ENCODE measurements at places on chromosomes 1 and 21.
A peak's percentile ranks its signal among the peaks of the same experiment; 100 is the strongest.

DNA sequence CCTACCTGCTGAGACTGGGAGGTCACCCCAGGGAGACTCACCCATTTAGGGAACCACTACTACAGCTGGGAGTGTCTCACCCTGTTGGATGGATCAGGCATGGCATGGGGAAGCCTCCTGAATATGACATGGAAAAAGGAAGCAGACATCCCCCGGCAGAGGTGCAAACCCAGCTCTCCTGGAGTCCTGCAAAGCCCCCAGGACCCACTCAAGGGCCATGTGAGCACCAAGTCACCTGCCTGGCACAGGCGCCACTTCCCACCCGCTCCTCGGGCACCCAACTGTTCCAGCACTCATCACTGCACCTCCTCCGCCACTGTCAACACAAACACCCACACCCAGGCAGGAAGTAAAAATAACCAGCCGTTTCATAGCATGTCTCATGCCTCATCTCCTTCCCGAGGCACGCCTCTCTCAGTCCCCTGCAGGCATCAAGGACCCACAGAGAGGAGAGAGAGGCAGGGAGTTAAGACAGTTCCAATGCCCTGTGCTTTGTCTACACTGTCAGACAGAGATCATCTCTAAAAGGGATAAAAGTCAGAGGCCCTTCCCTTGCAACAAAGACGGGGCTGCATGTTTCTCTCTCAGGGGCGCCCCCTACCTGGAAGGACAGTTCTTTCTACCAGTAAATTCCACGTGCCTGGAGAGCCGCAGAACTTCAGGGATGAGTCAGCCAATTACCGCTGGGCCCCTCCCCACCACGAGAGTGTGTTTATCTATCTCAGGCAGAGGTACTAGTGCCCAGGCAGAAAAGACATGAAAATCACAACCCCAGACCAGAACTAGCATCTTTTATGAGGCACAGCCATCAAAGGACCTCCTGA, 150.1 kb upstream of the SOD1 start:
- no peak for DNase-seq

DNA sequence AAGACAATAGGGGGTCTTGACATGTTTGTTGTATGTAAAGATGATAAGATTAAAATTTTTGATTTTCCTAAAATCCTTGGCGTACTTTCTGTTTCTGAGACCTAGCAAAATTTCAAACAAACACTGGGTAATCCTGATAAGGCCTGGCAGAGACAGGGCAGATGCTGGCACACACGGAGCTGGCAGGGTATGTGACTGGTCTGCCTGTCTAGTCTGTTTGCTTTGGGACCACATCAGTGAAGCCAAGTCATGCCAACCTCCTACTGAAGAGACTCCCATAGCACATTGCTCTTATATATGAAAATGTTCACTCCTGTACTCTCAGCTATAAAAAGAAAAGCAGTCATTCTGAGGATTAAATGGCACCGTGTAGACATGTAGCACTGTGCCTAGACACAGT, 14.1 kb downstream of the TOR3A start:
- no peak for DNase-seq

DNA sequence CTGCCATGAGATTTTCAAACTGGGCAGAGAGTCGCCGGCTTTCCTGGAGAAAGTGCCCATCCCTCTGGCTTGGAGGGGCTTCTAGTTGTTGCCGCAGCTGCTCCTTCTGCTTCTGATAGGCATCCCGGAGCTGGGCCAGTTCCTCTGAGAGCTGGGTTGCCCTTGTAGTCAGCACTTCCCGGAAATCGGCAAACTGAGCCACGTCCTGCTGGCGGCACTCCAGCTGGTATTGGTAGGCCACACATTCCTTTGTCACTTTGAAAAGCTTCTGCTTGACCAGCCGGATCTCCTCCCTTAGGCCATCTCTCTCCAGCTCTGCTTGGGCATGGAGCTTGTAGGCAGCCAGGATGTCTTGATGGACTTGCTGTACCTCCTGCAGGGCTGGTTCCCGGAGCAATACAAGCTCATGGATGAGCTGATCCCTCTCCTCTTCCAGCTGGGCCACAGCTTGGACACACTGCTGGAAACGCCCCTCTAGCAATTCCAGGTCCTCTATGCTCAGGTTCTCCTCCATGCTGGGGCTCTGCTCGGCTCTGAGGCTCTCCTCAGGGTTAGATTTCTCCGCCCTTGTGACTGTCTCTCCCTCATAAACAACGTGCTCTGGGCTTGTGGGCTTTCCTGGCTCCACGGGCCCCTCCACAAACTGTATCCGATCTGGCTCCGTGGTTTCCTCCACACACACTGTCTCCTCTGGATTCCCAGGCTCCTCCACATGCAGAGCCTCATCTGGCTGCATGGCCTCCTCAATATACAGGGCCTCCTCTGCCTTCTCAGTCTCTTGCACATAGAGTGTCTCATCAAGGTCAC, 7.3 kb downstream of the SYNC start:
- DNase-seq, result peak; percentile 74

DNA sequence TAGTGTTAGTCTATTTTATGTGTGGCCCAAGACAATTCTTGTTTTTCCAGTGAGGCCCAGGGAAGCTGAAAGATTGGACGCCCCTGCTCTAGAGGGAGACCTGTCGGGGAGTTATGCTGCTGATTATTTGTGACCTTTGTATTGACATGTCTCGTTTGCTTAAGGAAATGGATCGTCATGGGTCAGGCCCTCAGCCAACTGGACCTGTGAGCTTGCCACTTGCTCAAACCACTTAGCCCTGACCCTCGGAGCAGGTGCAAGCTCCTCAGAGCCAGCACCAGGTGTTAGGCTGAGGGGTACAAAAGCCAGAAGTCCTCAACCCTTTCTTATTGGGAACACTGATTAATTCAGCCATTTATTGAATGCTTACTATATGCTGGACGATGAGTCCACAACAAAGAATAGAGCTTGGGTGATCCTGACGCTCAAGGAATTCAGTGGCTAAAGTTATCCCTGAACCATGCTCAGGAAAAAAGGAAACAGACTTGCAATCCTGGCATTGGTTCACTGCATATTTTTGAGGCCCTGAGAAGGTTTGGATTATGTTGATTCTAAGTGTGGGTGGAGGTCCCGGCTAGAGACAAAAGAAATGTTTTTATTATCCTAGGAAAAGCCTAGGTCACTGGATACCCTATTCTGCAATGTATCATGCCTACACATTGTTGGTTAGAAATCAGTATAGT, 19.0 kb downstream of the TGFB2 start:
- DNase-seq, result no peak

GRCh38 chr1:170533298-170533697, 1.3 kb downstream of the GORAB start:
- DNase-seq, result no peak

DNA sequence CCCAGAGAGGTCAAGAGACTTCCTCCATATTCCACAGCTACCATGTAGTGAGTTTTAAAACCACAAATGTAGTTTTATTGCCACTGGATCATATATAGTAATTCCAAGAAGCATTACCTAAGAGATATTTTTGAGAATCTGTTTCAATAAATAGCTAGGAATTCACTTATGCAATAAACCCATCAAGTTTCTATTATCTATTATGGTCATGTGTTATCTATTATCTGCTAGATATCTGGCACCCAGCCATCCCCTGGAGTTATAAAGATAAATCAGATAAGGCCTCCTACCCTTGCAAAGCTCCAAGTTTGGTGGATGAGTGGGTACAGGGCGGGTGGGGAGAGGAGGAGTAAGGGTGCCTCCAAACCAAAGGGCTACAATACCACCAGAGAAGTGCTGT, 10.3 kb upstream of the VWA5B1 start:
- DNase-seq, result no peak

DNA sequence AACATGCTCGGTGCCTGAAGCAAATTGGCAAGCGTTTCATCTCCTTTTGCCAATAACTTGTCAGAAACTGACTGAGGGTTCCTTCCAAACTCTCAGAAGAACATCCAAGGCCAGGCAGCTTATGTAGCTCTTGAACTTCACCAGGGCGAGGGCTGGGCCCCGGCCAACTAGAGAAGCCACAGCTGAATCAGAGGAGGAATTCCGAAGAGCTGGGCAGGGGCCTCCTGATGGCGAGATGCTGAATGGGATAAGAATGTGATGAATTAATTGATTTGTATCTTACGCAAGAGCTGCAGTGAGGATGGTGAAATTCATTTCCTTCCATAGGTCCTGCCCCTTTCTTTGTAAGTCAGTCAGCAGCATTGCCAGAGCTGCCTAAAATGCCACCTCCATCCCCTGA, 345.8 kb downstream of the KIF26B start:
- no peak for DNase-seq

DNA sequence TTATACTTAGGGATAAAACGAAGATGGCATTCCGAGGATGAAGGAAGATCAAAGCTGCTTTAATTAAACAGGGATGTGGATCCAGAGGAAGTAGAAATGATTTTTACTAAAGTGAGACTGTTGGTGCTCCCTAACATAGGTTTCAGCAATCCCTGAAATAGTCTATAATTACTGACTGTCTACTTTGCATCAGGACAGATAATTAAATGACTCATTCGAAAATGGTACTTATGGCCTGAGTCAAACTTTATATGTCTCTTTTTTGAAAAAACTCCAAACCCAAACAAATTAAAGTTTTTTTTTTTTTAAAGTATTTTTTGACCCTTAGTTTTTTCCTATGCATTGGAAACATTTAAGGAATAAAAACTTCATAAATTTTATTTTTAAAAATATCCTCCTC, 90.3 kb downstream of the LYST start:
- no peak for DNase-seq

GRCh38 chr21:41929248-41929647, 24.6 kb downstream of the C2CD2 start:
- no peak for DNase-seq

DNA sequence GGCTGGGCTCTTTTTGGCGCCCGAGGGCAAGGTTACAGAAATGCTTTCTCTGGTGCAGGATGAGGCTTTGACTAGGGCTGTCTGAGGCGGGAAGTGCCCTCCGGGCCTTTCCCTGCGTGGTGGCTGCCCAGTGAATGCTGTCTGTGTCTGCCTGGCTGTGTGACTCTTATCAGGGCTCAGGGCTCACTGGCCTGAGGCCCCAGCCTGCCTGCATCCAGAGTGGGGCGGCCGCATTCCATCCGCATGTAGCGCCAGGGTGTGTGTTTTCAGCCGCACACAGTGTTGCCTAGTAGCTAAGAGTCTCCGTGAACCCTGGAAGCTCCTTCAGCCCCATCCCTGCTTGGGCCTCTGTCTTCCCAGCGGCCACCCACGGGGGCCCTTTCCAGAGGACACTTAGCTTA, 59.1 kb downstream of the FAAP20 start:
- DNase-seq, result no peak

DNA sequence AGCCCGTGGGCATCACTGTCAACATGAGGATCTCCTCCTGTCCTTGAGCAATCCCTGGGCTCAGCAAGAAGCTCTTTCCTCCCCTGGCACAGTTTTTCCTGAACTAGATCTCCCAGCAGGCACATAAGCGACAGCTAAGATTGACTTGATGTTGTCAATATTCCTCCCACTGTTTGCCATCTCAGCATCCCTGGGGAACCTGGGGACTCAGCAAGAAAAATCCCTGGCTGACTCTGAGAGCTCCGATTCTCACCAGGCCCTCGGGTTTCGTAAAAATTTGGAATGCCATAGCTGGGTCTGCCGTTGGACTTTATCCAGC, 687.2 kb downstream of the MATN1 start:
- DNase-seq, result peak; percentile 37

DNA sequence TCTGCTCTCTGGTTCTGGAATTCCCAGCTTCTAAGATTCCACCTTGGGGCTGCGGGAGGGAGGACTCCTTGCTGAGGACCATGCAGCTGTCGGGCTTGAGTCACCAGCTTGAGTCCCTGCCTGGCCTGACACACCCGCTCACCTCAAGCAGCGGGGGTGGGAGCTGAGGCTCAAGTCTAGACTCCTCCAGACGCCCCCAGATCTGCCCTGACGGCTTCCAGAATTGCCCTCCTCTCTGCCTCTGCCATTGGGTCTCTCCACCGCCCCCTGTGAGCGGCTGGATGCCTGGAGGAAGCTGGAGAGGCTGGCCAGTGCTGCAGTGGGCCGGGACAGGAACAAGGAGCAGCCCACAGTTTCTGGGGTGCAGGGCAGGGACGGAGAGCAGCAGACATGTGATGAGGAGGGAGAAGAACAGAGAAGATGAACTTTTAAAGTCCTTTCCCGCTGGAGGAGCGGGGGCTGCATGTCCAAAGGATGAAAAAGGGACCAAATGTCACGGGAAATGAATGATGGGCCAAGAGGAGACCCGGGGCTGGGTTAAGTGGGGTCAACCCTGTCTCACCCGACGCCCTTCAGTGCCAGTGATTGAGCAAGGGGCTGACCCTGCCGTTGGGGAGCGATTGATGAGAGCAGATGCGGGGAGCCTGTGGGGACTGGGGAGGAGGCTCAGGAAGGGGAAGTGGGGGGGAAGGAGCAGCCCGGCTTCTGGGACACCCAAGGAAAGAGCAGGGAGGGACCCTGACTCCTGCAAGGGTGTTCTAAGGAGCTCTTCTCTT, 13.5 kb downstream of the CRABP2 start:
- no peak for DNase-seq

DNA sequence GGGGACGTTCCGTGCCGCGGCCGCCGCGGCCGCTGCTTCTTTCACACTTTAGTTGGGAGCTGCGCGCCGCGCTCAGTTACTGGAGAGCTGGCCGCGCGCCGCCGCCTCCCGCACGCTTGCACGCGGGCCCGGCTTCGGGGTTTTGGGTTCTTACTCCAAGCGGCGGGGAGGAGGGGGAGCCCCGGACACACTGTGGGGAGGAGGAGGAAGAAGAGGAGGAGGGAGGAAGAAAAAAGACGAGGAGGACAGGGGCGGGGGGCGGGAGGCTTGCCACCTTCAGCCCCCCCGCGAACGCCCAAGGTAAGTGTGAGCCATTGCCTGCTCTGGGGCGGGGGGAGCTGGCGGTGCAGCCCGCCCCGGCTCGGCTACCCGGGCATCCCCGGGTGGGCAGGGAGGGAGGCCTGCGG, 243 bp downstream of the C1orf21 start:
- no peak for DNase-seq

DNA sequence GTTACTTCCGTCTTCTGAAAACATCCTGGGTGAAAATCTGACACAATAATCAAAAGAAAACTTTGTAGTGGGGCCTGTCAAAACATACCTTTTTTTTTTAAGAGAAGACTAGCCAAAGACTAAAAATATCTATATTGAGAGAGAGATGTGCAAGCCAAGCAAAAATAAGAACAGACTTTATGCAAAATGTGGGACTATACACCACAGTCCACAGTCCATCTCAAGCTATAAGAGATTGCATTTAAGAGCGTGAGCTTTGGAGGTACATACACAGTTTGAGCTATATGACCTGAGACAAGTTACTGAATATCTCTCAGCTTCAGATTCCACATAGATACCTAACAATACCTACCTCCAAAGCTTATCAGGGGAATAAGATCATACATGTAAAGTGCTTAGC, 64.9 kb upstream of the DYNLT5 start:
- DNase-seq, result no peak

- peak; percentile 96 for DNase-seq
These were observed at the start of gene IGSF8 for GRCh38 chr1:160097911-160098851. Gene IGSF8 (minus strand): TSS chr1:160098619. CDS start chr1:160098472, 147 bp downstream.

DNA sequence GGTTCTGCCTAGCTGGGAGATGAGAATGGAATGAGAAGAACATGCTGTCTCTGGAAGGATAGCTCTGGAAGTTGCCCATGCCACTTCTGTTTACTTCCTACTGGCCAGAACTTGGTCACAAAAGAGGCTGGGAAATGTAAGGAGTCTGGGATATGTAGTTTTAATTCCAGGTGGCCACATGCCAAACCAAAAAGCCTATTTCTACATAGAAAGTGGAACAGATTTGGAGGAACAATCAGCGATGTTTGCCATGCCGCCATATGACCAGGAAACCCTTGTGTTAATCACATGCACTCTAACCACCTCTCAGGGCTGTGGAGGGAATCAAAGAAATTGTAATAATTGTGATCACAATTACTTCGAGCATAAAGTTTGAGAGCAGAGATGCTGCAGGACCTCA, 10.0 kb upstream of the OLIG2 start:
- DNase-seq, result no peak

GRCh38 chr1:209653915-209654351, 1.7 kb upstream of the LAMB3 start:
- DNase-seq, result no peak

Data from ureter (tissue), 1 donor.